ENCODE measurements at places on chromosomes 2 and 18.

GRCh38 chr2:129803032-129803431 lies 176.4 kb upstream of the RAB6C start:
- no peak for DNase-seq

DNA sequence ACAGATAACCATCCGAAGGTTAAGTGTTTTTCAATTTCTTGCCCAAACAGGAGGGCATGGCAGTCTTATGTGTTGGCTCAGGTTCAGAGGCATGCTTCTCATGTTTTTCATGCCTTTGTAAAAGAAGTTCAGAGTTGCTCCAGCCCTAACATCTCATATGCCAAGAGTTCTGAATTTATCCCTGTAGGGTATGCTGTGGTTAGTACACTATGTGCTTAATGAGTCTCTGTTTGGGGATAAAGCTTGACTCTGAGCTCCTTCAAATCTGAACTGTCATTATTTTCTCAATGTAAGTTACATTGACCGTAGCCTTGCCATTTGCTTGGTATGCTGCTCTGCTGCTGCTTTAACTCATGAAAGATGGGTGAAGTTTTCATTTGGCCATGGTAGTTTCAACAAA lies 67.9 kb upstream of the PNPT1 start:
- no peak for DNase-seq

GRCh38 chr18:54129448-54130067 lies 94.9 kb downstream of the MBD2 start:
- DNase-seq, result no peak

GRCh38 chr2:104938231-104938941 lies 84.5 kb downstream of the POU3F3 start:
- DNase-seq, result no peak

DNA sequence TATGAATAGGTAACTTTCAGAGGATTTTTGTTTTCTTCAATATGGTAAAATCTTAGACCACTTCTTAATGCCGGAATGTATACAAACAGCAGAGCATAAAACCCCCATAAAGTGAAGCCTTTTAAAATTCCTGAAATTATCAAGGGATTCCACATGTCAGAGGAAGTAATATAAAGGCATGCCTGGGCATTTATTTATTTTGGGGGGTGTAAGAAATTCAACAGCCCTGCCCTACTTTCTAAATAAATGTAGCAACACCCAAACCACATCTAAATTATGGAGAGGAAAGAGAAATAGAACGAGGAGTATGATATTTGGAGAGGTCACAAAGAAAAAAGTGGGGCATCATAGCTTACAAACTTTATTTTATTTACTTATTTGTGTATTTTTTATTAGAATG lies 9.9 kb downstream of the CHST9 start:
- no peak for DNase-seq

- no peak for DNase-seq
Measured at GRCh38 chr18:513826-514530, 13.5 kb upstream of the COLEC12 start.

- DNase-seq, result no peak
Measured at GRCh38 chr2:23661276-23662050, 265.5 kb downstream of the ATAD2B start.

DNA sequence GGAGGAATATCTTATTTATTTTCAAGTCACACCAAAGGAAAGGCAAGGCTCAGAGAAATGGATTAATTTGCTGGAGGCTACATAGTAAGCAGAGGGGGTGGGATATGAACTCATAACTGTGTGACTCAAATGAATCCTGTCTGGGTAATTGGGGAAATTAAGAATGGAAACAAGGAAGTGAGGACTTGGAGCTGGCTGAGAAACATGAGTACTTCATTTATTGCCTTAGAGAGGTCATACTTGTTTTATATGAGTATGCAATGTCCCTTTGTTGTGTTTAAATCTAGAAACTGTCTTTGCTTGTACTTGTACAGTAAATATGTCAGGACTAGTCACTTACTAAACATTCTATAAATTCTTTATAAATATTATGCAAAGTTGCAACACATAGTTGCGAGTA lies 2166.7 kb upstream of the PIK3C3 start:
- DNase-seq, result no peak

DNA sequence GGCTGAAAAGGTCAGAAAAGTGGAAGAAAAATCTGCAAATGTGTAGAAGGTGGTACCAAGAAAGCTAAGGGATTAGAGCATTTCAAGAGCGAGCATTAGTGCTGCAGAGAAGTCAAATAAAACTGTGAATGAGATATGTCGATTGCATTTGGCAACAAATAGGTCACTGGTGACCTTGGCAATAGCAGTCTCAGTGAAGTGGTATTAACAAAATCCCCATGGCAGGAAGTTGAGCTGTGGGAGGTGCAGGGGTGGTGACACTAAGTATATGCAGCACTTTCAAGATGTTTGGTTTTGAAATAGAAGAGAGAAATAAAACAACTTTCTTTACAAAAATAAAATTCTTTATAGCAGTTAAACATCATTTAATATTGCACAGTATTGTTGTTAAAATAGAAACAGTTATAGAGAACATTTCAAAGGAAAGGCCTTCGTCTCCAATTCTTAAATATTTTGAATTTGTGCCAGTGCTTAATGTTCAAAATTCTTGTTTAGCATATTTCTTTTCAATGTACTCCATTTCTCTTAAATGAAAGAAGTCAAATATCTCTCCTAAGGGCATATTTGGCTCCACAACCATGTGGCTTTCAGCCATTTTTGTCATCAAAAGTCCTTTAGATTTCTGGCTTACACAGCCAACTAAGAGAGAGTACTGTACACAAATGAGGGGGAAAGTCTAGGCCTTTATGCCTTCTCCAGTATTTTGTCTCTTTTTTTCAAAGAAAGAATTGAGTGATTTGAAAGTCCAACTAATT lies 443.0 kb upstream of the MMADHC start:
- no peak for DNase-seq

DNA sequence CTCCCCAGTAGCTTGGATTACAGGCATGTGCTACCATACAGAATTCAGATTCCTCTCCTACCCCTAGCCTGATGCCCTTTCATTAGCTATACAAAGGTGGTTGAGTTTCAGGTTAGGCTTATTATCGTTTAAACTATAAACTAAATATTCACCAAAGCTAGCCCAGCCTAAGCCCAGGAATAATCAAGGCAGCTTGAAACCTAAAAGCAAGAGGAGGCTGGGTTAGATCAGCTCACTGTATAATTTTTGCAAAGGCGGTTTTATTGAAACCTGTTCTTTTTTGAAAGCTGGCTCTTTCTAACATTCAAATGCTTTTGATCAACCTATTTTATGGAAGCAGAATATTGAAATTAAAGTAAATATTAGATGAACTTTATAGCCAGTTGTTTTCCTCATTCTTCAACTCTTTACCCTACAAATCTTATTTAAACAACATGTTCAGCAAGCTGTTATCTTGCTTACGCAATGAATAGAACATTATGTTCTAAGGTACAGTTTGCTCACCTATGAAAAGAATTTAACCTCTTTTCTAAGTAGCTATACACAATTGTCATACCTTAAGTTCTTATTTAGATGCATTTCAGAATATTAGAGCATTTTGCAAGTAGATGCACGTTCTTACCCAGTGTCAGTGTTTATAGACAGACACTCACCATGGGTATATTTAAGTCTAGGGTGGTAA lies 241.6 kb downstream of the NEDD4L start:
- no peak for DNase-seq

- no peak for DNase-seq
Measured at GRCh38 chr18:36064027-36064808, 3.1 kb downstream of the RPRD1A start.

DNA sequence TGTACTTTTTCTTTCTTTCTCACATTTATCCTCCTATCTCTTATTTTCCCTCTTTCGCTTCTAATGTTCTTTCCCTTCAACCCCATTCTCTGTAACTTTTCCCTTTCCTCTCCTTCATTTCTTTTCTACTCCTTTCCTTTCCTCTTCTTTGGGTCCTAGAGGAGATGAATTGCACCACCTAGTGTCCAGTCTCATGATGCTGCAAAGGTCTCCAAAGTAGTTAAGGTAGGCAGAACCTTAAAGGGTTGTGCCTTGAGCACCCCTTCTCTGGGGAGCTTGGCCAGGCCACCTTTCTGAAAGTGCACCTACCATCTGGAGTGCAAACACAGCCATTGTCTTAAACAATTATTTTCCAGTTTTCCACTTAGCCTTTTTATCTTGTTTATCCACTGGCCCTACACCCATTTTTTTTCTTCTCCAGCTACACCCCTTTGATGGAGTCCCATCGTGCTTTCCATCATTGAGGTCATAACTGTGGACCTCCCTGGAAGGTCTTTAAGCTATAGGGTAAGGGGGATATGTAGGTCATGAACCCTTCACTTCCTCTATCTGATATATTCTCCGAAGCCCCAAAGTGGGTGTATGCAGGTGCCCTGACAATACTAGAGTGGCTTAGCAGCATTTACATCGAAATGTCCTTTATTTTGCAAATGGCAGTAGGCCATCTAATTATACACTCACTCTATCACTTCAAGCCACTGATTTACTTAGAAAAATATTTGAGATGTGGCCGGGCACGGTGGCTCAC lies 155.9 kb downstream of the ESCO1 start:
- no peak for DNase-seq

DNA sequence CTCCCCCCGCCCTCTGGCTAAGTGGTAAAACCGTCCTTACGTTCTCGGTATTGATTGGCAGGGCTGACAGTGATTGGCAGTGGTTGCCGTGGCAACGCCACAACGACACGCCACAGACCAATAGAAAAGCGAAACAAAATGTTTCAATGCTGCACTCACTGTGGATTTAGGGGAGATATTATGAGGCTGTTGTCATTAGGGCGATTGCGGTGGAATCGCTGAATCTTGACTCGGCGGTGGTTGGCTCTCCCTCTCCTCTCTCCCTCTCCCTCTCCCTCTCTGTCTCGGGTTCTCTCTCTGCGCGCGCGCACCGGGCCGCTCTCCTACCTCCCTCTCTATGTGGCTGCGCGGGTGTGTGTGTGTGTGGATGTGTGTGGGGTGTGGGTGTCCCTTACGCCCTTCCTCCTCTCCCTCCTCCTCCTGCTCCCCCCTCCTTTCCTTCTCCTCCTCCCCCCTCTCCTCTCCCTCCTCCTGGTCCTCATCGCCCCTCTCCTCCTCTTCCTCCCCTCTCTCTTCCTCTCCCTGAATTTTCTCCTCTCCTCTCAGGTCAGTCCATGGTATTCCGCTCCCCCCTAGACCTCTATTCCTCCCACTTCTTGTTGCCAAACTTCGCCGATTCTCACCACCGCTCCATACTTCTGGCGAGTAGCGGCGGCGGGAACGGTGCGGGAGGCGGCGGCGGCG lies at the start of gene SIX3:
Gene SIX3, plus strand, starts transcription at position 152 of the 684 bp plus-strand sequence. Its CDS starts 403 bp downstream, at position 555.
- DNase-seq, result no peak

DNA sequence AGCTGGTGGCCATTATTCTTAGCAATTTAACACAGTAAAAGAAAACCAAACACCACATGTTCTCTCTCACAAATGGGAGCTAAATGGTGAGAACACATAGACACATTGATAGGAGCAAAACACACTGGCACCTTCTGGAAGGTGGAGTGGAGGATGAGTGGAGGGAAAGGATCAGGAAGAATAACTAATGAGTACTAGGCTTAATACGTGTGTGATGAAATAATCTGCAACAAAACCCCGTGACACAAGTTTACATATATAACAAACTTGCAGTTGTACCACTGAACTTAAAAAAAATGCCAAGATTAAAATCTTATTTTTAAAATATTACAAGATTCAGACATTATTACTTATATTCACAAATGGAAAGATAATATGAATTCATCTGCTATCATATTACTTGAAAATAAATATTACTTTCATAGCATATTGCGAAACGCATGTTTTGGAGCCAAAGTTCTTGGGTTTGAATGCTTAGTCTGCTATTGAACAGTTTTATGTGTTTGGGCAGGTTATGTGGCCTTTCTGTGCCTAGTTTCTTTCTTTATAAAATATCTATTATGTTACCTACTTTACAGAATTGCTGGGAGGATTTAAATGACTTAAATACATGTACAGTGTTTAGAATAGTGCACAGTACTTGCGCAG lies 20.5 kb downstream of the ANKRD62 start:
- DNase-seq, result no peak

DNA sequence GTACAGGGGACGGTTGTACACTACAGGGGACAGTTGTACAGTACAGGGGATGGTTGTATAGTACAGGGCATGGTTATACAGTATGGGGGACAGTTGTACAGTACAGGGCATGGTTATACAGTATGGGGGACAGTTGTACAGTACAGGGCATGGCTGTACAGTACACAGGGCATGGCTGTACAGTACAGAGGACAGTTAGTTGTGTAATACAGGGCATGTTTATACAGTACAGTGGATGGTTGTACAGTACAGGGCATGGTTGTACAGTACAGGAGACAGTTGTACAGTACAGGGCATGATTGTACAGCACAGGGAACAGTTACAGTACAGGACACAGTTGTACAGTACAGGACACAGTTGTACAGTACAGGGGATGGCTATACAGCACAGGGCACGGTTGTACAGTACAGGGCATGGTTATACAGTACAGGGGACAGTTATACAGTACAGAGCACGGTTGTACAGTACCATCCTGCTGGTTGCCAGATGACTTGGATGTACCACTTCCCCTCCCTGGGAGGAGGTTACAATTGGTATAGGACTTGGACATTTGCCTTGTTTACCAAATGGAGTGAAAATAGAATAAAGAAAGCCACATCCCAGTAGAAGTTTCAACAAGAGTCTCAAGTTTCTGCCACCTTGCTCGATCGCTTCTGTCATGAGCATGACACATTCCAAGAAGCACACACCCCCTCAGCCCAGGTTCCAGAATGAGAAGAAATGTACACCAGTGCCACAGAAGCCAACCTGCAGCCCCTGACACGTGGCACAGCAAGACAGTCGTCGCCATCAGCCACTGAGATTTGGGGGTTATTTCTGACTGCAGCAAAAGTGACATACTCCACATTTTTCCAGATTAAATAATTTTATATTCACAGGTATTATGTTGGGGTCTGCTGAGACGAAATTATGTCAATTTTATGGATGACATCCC lies 16.0 kb downstream of the CYRIA start:
- DNase-seq, result no peak

DNA sequence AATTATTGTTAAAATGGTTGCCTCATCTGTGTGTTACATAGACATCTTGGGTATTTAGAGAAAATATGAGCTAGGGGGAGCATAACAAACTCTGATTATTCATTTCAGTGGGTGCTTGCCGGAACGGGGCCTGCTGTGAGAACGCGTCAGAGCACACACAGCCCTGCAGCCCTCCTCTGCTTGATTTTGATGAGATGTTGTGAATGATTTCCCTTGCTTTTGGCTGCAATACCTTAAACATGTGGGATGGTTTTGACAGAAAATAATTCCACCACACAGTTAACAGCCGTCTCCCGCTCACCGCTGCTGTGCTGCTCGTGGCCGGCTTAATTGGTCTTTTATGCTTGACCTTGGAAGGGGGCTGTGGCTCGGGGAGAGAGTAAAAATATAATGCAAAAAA lies 49.9 kb upstream of the TXNDC2 start:
- DNase-seq, result no peak

All from activated CD8-positive, alpha-beta memory T cell treated with anti-CD3 and anti-CD28 coated beads for 1 hour (primary cell).